Hepatocyte (in vitro differentiated cells): ENCODE measurements at places on chromosomes 2 and 18.

- DNase-seq: no peak
These were observed 338.7 kb downstream of the CDH2 start for GRCh38 chr18:27838225-27838624.

- DNase-seq: peak; percentile 44
These were observed 35.5 kb upstream of the SP5 start for GRCh38 chr2:170679607-170680079.

DNA sequence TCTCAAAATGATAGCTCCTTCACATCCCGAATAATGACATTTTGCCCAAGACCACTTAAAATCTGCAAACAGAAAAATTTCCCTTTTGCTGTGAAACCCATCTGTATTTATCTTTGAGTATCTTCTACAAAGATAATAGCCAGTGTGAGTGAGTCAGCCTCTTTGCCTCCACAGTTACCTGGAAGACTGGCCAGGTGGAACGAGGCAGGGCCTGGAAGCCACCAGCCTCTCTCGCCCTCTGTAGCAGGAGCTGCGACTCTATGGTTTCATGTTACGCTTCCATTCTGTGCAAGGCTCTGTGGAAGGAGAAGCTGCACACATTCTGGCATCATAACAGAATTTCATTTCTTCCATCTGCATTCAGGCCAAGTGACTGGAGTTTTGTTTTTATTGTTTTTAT is 9.5 kb downstream of the ELP2 start:
- DNase-seq: no peak

- DNase-seq: no peak
These were observed 37.5 kb downstream of the POLR1A start for GRCh38 chr2:86068136-86068588.

DNA sequence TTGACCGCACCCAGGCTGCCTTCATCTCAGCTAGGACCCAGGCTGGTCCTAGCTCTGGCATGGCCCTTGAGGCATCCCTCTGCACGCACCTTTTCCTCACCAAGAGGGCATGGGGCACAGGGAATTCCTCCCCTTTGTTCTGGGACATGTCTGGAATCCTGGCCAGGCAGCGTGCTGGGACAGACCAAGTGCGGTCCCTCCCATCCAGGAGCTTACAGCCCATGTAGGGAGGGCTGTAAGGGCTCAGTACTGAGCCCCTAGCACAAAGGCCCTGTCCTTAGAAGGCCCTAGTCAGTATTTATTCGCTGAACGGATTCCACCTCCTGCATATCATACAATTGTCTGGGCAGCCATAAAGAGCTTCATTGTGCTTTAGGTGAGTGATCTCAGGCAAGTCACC is 3.0 kb downstream of the TMEM37 start:
- no peak for DNase-seq

DNA sequence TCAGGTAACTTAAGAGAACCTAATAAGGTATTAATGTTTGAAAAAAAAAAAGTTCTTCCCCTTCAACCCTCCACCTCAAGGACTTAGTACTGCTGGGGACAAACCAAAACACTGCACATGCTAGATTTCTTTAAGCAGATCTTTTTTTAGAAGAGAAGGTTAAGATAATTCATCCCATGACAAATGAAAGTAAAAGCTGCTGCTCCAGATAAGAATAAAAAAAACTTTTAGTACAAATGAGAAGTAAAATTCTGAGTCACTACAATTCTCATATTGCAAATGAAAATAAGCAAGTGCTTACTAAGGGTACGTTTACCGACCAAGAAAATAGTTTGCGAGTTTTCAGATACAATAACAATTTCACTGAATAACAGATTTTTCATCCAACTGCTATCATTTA is 8.9 kb downstream of the STAM2 start:
- no peak for DNase-seq

DNA sequence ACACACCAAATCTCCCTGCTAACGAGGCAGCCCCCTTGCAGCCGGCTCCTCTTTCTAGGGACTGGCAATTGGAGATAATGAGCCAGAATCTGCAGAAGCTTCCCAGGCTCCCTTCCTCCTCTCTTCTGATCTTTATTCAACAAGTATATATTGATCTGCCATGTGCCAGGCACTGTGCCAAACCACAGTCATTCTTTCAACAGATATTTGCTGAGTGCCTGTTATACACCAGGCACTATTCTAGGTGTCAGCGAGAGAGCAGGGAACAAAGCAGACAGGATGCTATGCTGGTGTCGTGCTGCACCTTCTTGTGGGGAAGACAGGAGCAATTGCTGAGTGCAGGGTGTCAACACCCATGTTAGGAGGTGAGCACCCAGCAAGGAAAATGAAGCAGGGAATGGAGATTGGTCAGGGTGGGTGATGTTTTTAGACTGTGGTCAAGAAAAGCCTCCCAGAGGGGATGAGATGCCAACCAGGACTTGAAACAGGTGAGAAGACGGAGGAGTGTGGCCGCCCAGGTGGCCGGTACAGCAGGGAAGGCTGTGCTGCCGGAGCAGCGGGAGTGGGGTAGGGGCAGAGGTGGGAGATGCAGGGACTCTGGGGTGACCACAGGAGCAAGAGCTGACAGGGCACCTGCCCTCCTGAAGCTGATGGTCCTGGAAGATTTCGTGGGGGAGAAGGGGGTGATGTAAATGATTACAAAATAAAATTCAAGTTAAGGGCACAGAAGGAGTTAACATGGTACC is 307.6 kb upstream of the RAB12 start:
- peak; percentile 13 for DNase-seq

DNA sequence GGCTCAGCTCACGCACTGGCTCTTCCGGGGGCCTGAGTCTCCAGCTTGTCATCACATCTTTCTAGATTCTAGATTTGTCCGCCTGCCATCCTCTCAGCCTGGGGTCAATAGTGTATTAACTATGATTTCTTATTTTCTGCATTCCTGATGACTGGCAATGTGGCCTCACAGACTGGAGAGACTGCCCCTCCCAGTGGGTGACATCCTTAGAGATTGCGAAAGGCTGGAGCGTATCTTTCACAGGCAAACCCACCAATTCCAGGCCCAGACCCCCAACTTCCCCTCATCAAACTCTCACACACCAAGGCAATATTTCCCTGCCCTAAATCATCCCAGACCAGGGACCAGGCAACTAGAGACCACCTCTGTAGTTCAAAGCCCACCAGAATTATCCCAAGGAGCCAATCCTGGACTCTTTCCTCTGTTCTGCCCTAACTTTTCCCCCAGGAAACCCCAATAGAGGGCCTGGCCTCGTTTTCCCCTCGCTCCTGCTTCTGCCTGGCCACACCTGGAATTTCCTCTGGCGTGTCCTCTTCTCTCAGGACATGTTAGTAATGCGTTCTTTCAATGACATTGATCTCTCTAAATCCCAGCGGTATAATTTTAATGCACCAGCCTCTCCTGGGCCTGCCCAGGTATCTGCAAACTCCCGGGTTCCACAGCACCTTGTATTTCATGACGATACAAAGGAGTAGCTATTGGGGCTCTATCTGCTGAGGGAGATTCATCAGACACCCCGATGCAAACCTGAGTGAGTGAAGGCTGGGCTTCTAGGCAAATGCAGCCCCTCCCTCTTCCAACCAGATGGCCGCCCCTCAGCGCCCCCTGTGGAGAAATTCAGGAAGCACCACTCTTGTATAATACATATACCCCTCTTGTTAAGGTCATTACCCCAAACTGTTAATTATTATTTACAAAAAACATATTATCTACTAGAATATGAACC is 2.4 kb upstream of the KCNF1 start:
- peak; percentile 50 for DNase-seq

DNA sequence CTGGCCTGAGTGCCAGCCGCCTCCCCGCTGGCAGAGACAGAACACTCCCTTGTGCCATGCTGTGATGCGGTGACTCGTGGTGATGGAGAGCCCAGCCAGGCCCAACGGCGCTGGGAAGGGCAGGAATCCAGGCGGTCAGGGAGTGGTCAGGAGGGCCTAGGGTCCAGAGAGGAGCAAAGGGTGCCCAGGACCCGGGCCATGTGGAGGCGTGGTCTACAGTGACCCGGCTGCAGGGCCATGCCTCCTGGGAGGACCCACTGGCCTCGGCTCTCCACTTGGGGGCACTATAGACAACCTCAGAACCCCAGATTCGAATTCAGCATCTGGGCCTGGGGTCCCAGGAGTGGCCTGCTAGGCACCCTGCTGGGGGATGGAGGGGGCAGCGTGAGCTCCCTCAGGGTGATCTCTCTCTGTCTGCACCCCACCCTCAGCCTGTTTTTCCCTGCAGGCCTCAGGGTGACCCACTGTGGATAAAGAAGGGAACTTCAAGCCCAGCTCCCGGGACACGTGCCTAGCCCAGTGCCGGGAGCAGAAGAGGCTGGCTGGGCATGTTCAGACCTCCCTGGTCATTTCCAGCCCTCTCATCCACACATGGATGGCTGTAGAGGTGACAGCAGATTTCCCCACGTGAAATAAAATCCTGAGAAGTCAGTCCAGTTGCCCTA is 13.0 kb downstream of the AMER3 start:
- no peak for DNase-seq

GRCh38 chr2:149049142-149049541 is 10.6 kb downstream of the LYPD6B start:
- no peak for DNase-seq

GRCh38 chr18:1652018-1652417 is 747.3 kb downstream of the ADCYAP1 start:
- DNase-seq: no peak

DNA sequence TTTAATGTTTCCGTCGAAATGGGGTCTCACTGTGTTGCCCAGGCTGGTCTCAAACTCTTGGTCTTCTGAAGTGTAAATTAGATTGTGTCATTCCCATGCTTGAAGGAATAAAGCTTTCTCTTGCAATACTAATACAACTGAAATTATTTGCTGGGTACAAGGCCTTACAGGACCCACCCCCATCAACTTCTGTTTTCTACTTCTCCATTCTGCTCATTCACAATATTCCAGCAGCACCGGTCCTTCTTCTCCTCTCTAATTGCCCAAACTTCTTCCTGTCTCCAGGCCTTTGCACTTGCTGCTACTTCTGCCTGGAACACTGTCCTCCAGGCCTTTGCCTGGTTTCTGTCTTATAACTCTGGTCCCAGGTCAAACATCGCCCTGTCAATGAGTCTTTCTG is 73.8 kb downstream of the APOB start:
- no peak for DNase-seq

DNA sequence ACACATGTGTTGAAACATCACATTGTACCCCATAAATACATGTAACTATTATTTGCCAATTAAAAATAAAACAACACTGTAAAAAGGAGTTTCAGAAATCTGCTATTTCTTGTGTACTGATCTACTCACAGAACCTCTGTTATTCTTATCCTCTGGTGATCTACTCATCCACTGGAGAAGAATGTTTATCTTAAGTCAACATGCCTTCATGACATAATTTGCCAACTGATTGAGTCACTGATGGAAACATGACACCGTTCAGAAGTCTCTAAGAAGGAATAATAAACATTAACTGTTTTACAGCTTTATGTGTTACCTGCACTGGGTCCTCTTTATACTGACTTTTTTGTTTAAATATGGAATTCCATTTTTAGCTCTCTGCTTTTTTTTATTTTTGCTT is 555.2 kb downstream of the DCDC2C start:
- DNase-seq: peak; percentile 23

GRCh38 chr2:176128172-176128981 is 1.1 kb upstream of the HOXD8 start:
- no peak for DNase-seq

DNA sequence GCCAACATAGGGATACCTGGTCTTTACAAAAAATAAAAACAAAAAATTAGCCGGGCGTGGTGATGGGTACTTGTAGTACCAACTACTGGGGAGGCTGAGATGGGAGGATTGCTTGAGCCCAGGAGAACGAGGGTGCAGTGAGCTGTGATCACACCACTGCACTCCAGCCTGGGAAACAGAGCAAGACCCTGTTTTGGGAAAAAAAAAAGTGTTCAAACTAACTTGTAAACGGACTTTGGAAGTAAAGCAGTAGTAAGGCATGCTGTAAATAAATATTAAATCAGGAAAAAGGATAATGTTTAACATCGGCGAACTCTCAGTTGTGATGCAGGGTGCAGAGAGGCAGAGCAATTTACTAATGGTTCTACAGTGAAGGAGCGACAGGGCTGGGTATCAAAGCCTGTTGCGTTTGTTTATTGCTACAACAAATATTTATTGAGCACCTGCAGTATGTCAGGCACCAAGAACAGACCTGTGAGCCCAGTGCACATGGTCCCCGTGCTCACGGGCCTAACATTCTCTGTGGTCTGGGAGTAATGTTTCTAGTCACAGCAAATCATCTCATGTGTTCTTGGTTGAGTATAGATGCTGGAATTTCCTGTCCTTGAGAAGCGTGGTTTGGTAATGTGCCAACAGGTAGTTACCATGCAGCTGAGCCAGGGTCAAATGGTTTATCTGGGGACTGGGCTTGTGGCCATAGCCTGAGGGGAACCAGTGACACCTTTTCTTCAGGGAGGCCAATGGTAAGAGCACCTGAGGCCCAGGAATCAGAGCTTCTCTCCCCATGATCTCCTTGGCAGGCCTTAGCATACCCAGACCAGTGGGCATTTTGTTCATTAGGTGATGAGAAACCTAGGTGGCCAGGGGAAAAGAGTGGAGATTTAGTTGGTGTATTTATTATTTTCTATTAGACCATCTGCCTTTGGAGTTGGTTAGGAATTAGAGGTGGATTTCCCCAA is 27.9 kb upstream of the GREB1 start:
- DNase-seq: peak; percentile 16

GRCh38 chr2:75100801-75101151 is 98.5 kb downstream of the TACR1 start:
- DNase-seq: no peak

GRCh38 chr2:26064846-26065245 is 31.0 kb downstream of the RAB10 start:
- no peak for DNase-seq

DNA sequence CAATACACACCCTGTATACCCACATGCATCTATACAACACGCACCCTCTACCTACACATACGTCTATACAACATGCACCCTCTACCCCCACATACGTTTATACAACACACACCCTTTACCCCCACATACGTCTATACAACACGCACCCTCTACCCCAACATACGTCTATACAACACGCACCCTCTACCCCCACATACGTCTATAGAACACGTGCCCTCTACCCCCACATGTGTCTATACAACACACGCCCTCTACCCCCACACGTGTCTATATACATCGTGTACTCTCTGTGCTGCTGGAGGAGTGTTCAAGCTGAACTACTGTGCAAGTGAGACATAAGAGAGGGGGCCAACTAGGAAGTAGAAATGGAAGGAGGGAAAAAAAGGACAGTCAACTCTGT is 621.7 kb upstream of the HS6ST1 start:
- no peak for DNase-seq

- DNase-seq: no peak
These were observed 17.5 kb upstream of the BIN1 start for GRCh38 chr2:127124426-127124825.

- no peak for DNase-seq
These were observed 139.4 kb downstream of the ASB1 start for GRCh38 chr2:238566001-238566645.
